Femur (tissue), 1 donor: ENCODE measurements at places on chromosomes 6 and 20.

GRCh38 chr20:15673206-15673605 lies 900.0 kb downstream of the KIF16B start:
- DNase-seq, result no peak

DNA sequence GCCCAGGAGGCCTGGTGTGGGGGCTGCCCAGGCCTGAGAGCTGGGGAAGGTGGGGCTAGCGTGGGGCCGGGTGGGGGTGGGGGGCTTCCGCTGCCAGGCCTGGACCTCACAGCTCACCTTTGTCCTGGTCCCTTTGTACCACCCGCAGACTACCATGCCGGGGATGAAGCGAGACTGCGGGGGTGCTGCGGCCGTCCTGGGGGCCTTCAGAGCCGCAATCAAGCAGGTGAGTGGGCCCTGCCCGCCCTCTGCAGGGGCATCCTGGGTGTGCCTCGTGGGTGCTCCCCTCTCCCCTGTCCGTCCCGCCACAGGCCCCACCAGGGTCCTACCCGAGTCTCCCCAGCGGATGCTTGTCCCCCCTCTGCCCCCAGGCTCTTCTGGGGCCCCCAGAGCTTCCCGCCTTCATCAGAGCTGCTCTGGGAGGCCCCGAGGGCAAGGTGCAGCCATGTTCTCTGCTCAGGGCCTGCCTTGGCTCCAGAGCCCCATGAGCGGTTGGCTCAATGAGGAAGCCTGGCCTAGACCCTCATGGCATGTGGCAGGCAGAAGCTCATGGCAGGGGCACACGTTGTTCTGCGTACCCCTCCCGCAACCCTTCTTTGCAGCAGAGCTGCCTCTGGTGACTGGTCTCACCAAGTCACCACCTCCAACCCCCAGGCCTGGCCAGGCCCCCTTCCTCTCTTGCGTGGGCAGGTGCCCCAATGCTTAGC lies 14.5 kb downstream of the NPEPL1 start:
- peak; percentile 20 for DNase-seq

DNA sequence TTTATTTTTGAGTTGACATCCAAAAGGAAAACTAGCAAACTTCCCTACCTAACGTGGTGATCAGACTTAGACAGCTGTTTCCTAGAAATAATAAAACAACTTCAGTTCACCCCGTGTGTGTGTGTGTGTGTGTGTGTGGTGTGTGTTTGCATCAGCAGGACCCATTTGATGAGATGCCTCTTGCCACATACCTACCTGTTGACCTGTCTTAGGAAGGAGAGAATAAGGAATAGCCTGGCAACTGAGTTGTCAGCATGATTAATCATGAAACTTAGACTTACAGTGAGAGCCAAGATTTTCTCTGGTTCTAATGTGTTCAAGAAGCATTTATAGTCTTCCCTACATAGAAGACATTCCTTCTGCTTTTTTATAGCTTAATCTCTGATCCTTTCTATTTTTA lies 16.1 kb upstream of the PBOV1 start:
- no peak for DNase-seq

GRCh38 chr6:82138075-82138791 lies 109.3 kb downstream of the IBTK start:
- DNase-seq, result no peak

DNA sequence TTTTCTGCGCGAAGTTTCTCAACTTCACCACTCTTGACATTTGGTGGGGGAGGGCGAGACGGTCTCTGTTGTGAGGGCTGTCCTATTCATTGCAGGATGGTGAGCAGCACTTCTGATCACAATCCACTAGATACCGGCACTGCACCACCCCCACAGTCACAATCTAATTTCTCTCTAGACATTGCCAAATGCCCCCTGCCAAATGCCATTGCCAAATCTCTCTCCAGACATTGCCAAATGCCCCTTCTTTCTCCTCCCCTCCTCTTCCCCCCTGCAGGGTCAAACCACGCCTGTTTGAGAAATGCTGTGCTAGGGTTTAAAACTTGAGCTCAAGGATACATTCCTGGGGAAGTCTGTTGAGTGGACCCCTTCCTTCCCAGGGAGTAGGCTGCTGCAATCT lies 603.5 kb upstream of the CDH4 start:
- no peak for DNase-seq

DNA sequence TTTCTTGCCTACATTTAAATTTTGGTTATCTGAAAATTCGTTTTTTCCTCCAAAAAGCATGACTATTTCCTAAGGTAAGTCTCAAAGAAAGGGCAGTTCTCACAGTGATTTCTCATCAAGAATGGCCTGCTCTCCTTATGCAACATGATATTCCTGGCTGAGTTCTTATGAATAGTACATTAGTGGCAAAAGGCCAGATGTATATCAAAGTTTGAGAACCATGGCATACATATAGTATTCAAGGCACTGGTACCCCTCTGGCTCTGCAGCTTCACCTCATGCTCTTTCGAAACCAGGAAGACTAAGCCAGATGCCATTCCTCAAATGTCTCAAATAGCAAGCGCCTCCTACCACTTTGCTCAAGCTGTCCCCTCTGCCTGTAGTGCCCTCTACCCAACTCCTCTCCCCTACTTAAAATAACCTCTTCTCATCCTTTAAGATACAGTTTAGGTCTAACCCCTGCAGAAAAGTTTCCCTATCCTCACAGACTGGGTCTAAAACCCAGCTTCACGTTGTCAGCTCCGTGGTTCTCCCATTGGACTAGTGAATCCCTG lies 280.3 kb downstream of the HACE1 start:
- DNase-seq, result no peak

DNA sequence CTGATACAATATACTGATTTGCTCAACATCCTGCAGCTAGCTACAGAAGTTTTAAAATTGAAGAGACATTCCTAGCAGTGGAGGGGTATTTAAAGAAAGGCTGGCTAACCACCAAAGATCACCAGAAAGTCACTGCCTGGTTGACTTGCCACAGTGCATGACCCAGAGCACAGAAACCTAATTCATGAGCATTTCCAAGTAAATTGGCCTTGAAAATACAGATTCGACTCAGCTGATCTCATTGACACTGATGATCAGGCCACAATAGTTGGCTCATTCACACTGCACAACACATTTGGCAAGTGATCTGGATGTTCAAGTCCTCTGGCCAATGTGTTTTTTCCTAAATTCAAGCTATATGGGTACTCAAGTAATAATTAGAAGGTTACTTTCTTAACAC lies 13.3 kb upstream of the TDRD6 start:
- DNase-seq, result no peak

GRCh38 chr6:138084904-138085838 lies 22.0 kb downstream of the PERP start:
- DNase-seq, result no peak

DNA sequence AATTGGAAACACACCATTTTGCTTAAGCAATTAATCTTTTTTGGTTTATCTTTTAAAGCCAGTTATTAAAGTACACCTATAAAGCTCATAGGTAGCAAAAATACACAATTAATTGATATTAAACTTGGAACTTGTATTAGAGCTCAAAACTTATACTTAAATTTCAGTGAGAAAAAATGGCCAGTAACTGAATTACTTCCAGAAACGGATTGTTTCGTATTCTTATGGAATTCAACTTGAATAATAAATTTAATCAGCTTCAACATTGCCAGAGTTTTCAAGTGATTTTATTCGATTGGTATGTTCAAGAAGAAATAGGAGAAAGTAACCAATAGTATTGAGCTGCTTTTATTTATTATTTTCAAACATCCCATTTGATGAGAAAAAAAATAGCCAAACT lies 112.7 kb upstream of the PDE10A start:
- DNase-seq, result no peak

GRCh38 chr20:56839786-56840185 lies 210.7 kb downstream of the TFAP2C start:
- DNase-seq, result no peak

- peak; percentile 98 for DNase-seq
These were observed at the start of gene MPC1 for GRCh38 chr6:166382933-166383801. MPC1 (minus strand) TSS chr6:166382940; CDS start chr6:166382876, 64 bp downstream.

GRCh38 chr20:19370076-19371075 lies 157.9 kb downstream of the SLC24A3 start:
- DNase-seq, result no peak

DNA sequence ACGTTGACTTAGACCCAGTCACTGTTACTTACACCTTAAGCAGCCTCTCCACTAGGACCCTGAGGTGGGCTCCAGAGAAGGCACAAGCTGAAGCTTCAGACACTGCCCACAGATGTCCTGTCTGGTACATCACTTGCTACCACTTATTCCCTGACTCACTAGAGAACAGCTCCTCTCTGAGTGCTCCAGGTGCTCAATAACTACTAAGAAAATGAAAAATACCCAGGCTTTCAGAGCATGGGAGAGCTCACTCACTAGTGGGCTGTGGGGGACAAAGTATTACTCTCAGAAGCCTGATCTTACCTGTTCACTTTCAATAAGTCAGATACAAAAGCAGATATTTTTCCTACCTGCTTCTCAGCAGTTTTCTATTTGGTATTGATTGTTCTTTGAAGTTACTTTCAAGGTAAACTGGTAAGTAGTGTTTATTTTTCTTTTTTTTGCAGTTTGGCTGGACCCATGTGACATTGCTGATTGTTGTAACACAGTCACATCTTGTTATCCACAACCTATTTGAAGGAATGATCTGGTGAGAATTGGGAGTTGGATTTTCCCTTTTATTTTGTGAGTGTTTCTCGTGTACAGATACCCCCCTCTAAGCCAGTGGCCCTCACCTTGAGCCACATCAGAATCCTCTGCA lies 55.9 kb downstream of the CDS2 start:
- no peak for DNase-seq

DNA sequence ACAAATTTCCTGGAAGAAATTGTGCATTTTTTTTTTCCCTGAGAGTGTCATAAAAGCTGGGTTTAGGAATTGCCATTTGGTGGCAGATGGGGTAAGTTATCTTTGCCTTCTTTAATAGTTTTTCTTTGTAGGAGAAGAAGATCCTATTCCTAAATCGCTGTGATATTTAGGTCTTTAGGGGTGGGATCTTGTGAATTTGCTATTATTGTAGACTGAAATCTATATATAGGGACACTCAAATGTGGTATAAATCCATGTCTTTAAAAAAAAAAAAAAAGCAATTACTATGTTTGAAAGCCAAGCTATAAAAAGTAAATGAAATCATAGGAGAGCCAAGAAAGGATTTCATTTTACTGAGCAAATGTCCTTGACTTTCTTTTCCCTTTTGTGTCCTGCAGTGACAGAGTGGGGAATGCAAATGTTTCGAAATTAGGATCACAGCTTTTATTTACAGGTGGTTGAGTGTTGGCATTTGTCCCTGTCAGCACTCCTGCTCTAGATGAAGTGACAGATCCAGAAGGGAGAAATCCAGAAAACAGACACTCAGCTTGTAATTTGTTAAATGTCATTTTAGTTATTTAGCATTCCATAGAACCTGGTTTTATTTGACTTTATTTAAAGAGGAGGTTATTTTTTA lies 29.4 kb downstream of the TIAM2 start:
- no peak for DNase-seq

DNA sequence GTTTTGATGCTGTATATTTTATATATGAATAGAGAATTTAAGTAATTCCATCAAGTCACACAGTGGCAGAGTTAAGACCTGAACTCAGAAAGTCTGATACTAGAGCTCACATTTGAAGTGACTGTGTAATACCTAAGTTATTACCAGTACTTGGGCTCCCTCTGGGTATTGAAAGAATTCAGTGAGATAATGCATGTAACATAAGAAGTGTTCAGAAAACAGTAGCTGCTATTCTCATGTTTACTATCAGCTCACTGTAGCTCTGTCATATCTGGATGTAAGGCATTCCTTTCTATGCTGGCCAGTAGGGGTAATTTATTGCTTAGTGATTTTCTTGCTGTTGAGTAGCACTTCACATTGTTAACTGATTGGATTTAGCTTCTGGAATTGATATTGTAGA lies 44.6 kb downstream of the NKX2-4 start:
- DNase-seq, result no peak

DNA sequence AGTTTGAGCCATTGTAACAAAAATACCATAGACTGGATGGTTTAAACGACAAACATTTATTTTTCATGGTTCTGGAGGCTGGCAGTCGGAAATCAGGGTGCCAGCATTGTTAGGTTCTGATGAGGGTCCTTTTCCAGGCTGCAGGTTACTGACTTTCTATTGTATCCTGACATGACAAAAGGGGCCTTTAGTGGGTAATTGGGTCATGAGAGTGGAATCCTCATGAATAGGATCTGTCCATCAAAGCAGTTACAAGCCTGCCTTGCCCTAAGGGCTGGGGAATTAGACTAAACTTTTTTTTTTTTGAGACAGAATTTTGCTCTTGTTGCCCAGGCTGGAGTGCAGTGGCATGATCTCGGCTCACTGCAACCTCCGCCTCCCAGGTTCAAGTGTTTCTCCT lies 347.9 kb upstream of the TSHZ2 start:
- DNase-seq, result no peak

DNA sequence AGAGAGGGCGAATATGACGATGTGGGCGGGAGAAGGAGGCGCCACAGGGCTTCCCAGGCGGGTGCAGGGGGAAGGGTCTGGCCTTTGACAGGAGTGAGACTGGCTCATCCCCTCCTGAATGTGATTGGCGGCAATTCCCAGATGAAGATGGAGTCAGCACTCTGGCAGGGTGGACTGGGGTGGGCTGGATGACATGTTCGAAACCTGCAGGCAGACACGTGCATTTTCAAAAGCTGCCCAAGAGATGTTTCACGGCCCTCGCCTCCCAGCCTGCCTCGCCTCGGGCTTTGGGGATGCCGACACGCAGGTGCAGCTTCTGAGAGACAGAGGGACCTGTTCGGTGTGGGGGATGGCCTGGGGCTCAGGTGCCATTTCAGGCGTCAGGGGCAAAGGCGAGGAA lies 66.8 kb upstream of the AFDN start:
- DNase-seq, result no peak

GRCh38 chr6:151499551-151499950 lies 5.7 kb downstream of the CCDC170 start:
- no peak for DNase-seq

DNA sequence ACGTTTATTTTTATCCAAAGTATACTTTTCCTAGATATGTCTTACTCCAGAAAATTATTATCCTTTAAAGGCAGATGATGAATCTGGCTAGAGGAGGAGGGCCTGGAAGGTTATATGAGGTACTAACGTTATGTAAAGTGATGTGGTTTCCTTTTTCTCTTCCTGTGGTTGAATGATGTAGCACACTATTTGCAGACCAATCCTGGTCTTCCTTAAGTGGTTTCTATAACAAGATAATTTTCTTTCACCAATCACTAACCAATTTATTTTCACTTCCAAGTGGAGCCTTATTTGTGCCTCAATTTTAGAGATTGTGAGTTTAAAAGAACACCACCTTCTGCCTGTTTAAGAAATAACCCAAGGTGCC lies 154.6 kb upstream of the SOX4 start:
- DNase-seq, result no peak

DNA sequence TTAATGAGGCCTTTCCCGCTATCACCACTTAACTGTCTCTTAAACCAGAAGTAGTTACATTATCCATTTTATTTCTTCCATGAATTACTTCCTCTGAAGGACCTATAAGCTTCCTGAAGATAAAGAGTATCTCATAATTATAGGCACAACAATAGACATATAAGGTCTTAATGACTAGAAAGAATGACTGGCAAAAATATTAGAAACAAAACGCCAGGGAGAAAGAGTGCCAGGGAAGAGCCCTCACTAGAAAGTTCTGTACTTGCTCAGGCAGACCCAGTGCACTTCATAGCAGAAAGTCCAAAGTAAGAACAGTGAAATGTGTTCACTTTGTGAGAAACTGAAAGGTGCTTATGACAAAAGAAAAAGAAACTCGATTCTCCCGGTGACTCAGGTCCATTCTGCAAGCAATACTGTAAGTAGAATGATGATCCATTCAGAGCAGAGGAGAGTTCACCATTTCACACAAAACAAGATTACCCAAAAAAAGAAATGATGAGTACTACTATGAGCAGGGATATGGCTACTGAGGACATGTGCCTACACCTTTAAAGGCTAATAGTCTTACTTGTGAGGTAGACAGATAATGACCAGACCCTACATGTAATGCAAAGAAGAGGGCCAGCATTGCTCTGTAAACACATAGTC lies 5.5 kb downstream of the ZNF334 start:
- no peak for DNase-seq
